Erythroblast (primary cell): ENCODE measurements at places on chromosomes 6 and 20.

GRCh38 chr20:57108218-57108617 lies 158.2 kb downstream of the BMP7 start:
- no peak for DNase-seq

DNA sequence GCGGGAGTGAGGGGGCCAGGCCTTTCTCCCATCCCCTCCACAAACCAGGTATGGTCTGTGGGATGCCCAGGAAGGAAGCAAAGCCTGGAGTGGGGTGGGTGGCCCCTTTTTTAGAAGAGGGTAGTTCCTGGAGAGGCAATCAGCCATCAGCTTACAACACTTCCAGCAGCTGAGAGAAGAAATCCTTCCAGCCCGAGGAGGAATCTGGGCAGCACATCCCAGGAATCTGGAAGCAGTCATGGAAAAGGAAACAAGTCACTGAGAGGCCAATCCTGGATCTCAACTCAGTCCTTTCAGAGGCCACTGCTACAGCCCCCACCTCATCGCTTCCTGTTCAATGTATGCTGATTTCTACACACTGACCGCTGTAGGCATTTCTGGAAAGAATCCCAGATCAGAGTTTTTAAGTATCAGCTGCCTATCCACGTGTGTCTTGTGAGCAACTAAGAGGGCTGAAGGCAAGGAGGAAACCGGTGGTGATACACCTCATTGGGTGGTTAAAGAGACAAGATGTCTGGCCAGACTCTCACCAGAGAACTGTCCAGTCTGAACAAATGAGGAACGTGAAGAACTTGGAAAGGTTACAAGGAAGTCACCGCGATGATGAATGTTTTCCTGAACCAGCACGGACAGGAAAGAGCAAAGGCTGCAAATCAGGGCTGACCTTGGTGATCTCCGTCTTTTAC lies 92.9 kb upstream of the SHLD1 start:
- DNase-seq, result no peak

- no peak for DNase-seq
Measured at GRCh38 chr6:39128832-39129231, 13.8 kb upstream of the SAYSD1 start.

DNA sequence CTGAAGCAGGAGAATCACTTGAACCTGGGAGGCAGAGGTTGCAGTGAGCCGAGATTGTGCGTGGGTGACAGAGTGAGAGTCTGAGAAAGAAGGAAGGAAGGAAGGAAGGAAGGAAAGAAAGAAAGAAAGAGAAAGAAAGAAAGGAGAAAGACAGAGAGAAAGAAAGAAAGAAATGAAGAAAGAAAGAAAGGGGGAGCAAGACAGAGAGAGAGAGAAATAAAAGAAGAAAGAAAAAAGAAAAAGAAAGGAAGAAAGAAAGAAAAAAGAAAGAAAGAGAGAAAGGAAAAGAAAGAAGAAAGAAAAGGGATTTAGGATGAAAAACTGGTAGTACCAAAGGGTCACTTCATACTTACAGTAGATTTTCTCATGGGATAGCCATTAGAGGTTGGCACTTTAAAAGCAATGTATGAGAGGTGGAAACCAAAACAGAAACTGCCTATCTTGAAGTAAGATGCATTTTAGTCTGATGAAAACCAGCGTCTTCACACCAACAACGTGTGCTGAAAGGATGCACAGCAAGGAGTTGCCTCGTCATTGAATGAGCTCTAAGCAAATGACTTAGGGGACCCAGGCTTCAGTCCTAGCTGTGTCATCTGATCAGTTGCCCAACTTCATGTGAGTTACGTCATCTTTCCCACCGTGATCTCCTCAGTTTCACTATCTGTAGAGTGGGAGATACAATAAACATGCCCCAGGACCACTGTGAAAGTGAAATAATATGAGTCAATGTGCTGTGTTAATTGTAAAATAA lies 133.9 kb upstream of the NEDD9 start:
- DNase-seq, result no peak

GRCh38 chr20:18288749-18289267 lies 481 bp downstream of the ZNF133 start:
- DNase-seq, result peak; percentile 60

DNA sequence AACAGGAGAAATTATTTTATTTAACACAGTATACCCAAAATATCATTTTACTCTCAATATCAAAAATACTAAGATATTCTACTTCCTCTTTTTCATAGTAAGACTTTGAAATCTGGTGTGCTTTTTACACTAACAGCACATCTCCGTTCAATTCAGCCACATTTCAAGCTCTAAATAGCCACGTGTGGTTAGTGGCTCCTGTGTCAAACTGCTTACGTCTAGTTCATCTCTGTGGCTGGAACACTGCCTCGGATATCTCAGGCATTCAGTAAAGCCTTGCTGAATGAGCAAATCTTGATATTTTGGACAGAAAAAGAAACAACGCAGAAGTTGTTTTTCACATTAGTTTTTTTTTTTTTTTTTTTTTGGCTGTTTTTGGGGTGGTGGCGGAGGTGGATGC lies 136.1 kb downstream of the EYA4 start:
- DNase-seq, result no peak

DNA sequence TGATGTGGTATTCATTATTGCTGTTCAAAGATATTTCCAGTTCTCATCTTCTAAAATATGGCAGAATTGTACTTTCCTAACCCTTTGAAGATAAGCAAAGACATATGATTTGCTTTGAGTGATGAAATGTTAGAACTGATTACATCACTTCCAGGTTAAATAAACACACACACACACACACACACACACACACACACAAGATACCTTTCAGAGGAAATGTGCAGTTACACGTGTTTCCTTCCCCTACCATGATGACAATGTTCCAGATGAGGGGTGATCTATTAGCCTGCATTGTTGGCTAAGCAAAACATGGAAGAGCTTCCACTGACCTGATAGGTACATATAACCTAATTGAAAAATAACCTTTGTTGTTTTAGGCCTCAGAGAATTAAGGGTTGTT lies 11.7 kb upstream of the FRK start:
- no peak for DNase-seq

DNA sequence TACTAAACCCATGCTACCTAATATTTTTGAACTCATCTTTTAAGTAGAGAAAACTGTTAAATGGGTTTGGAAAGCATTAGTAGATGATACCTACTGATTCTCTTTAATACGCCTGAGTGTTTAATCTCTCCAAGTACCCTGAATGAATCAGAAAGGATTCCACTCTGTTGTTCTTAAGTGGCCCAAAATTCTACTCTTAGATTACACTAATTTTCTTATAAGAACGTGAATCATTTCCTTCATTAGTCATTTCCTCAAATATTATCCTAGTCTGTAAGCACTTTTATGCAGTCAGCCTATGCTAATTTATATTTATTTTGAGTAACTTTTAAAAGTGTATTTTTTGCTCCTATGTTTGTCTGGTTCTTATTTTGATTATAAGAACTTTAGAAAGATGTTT lies 380.0 kb downstream of the BTBD9 start:
- DNase-seq, result no peak

DNA sequence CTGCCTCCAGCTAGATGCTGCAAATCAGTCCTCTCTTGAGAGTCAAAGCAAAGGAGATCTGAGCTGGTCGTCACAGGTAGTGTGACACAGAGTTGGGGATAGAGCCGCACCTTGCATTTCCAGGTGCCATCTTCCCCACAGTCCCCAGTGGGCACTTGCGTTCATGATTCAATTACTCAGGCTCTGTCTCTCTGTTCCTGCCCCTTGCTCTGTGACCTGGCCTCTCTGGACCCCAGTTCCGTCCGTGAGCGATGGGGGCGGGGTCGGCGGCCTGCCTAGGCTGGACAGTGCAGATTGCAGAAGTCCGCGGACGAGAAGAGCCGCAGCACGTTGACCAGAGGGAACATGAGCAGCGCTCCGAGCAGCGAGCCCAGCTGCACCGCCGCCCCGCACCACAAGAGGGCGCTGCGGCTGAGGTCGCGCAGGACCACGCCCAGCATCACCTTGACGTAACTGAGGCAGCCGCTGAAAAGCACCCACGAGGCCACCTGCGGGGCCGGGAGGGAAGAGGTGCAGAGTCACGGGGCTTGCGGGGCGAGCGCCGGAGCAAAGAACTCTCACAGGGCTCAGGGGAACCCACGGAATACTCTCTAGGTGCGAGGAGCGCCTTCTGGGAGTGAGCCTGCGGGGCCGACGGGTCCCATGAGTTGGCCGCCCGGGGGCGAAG lies 7.4 kb downstream of the SLC52A3 start:
- DNase-seq, result peak; percentile 75

DNA sequence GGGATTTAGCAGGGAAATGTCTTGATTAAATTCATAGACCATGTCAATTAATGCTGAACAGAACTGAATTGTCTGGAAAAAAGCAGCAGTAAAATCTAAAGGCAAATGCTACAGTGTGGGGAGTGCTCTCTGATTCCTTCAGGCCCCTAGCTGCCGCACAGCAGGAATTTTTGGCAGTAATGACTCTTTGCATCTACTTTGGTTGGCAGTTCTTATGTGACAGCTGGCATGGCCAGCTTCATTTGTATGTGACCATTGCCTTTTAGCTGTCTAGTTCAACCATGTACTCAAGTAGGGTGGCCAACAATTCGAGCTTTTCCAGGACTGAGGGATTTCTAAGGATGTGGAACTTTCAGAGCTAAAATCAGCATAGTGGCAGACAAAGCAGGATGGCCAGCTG lies 499.1 kb upstream of the MAN1A1 start:
- DNase-seq, result no peak

- peak; percentile 44 for DNase-seq
Measured at GRCh38 chr6:15303920-15304291, 58.0 kb downstream of the JARID2 start.

- no peak for DNase-seq
Measured at GRCh38 chr6:32472781-32473375, 33.2 kb downstream of the HLA-DRA start.

GRCh38 chr6:88013015-88013414 lies 34.6 kb upstream of the SPACA1 start:
- DNase-seq, result no peak

- no peak for DNase-seq
Measured at GRCh38 chr20:41334443-41335421, 5.9 kb upstream of the LPIN3 start.

- peak; percentile 70 for DNase-seq
Measured at GRCh38 chr6:129498950-129499842, 210.8 kb downstream of the ARHGAP18 start.

DNA sequence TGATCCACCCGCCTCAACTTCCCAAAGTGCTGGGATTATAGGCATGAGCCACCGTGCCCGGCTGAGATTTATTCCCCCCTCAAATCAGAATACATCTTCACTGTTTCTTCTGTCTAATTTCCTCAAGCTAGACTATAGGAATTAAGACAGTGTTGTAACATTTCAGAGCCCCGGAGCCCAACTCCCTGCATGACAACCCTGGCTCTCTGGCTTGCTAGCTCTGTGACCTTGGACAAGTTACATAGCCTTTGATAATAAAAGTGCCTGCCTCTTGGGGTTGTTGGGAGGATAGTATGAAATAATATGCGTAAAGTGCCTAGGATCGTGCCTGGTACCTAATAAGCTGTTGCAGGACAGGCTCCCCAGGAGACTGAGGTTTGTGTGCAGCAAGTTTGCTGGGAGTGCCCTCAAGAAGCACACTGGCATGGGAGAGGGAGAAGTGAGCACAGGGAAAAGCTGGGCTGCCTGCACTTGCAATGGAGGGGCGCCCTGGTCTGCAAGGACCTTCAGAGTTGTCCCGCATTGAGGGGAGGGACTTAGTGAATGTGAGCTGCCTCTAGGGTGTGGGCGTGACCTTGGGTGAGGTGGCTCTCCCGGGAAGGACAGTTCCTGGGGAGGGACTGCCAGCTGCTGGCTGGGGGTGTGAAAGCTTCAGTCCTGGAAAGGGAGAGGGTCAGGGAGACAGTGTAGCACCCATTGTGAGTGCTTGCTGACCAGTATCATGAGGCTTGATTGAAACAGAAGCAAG lies 43.4 kb downstream of the TAF8 start:
- DNase-seq, result peak; percentile 18

- DNase-seq, result no peak
Measured at GRCh38 chr20:32453467-32454163, 95.5 kb downstream of the ASXL1 start.
